ENCODE measurements at places on chromosomes 2 and 18. TPM values are rescaled to one million over a fixed set of nuclear protein-coding genes. Genes with fewer than 3 reads are reported as not detected.

DNA sequence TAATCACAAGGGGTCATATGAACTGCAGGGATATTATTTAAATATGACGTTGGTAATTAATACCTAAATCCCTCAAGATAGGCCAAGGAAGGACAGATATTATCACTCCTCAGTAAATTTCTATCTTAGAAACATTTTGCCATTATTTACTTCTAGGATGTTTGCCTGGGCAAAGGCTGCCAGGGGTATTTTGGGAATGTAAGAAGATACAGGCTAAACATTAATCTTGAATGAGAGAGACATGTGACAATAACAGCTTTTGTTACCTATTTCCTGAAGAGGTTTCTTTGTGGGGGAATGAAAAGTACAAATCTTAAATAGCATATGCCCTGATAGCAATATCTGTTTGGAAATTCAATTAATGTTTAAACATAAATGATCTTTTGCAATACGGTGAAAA, 756 bp upstream of the CCDC195 start:
- no peaks in the 10 kb centered on the region for H3K4me1 ChIP-seq
- no peak for DNase-seq
- H3K27ac ChIP-seq, result no peak overlapping the region
- no peaks in the 10 kb centered on the region for H3K27me3 ChIP-seq
- no peak overlapping the region for H3K4me3 ChIP-seq
- H3K36me3 ChIP-seq, result no peaks in the 10 kb centered on the region

DNA sequence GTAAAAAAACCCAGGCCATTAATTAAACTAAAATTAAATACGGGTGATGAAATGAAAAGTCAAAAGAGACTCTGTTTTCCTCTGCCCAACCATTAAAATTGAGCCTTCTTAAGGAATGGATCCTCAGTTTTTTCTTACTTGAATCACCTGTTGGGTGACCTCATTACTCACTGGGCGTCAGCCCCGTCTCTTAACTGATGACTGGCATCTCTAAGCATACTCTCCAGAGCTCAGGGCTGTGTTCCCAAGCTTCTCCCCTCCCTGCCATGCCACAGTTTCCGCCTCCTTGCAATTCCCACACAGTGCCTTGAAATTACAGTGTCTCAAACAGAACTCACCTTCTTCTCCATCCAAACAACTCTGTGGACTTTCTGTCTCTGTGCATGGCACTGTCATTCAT, 421.1 kb upstream of the CELF4 start:
- H3K36me3 ChIP-seq, result no peaks in the 10 kb centered on the region
- no peak overlapping the region for H3K4me3 ChIP-seq
- H3K27me3 ChIP-seq, result no peaks in the 10 kb centered on the region
- no peak overlapping the region for H3K27ac ChIP-seq
- DNase-seq, result no peak

DNA sequence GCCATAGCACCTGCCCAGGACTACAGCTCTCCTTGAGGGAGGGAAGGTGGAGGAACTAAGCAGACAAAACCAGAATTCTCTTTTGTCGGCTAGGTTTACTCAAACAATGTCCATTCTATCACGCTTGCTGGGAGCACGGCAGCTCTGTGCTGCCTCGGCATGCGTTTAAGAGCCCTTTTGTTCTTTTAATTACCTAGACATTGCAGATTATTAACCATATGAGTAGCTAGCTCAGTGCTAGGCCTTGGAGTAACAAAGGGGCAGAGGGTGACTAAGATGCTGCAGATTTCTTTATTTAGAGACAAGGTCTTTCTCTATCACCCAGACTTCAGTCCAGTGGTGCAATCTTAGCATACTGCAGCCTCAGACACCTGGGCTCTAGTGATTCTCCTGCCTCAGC, 11.1 kb downstream of the MSGN1 start:
- peak overlapping the region; percentile 33 for H3K27ac ChIP-seq
- no peak overlapping the region for H3K4me3 ChIP-seq
- no peaks in the 10 kb centered on the region for H3K4me1 ChIP-seq
- DNase-seq, result no peak
- no peaks in the 10 kb centered on the region for H3K36me3 ChIP-seq
- H3K27me3 ChIP-seq, result no peaks in the 10 kb centered on the region

GCC2 gene
- 19.6 TPM for total RNA-seq

LONRF2 gene
- total RNA-seq, result 6.9 TPM

CTNNA2 gene
- 5.4 TPM for total RNA-seq
